ENCODE measurements at places on chromosomes 16 and 17.
A peak's percentile ranks its signal among the peaks of the same experiment; 100 is the strongest.

DNA sequence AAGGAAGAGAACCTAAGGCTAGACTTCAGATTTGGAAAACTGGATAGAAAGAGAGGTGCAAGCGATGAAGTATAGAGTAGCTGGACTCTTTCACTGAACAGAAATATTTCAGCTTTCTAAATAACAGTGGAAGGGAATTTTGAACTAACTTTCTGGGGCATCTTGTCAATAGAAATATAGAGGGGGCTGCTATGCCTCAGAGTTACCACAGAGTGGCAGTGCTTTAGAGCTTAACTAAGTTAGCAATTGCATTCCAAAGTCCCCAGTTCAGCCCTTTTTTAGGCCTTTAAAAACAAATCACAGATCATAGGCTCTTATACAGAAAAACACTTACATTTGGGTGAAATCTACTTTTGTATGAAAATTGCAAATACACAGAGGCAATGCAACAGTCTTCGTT is 154.2 kb upstream of the CDH8 start:
- no peak for DNase-seq

DNA sequence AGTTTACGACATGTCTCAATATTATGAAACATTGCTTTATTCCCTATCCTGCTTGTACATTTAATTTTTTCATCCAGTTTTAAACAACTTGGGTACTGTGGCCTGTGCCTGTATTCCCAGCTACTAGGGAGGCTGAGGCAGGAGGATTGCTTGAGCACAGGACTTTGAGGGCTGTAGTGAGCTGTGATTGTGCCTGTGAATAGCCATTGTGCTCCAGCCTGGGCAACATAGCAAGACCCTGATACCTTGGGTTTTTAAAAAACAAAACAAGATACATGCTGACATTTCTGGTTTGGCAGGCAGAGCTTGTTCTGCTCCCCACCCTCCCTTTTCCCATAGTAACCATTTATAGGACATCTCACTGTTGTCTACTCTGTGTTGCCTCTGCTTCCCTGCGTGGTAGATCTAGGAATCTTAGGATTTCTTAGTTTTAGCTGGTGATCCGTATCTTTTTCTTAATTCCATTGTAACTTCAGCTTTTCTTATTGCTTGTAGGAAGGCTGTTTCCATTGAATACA is 35.6 kb downstream of the TENT4B start:
- DNase-seq = no peak

GRCh38 chr16:79372503-79373184 is 227.9 kb downstream of the MAF start:
- no peak for DNase-seq

DNA sequence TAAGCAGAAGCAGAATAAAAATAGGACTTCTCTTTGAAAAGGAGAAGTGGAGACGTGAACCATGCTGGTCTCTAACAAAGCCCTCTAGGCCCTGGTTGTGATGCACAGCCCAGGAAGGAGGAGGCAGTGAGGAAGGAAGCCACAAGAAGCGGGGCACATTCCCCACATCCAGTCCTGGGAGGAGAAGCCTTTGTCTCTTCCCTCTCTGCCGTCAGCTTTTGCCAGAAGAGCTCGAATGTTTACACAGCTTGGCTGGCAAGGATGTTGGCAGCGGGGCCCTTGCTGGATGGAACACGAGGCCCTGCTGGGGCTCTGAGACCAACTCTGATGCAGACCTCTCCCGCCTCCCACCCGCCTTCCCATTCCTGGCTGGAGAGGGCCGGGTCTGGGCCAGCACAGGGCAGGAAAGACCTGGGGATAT is 91.3 kb downstream of the MAF start:
- no peak for DNase-seq

- no peak for DNase-seq
Observed at GRCh38 chr17:7858522-7858810, 663 bp downstream of the CYB5D1 start.

GRCh38 chr16:67260426-67261063 is 11.8 kb downstream of the SLC9A5 start:
- peak; percentile 28 for DNase-seq

Data from memory B cell (primary cell).